H1 (cell line): ENCODE measurements at places on chromosomes 3 and 15.

GRCh38 chr15:80059786-80060355, 395 bp downstream of the ZFAND6 start:
- peak; percentile 27 for DNase-seq

DNA sequence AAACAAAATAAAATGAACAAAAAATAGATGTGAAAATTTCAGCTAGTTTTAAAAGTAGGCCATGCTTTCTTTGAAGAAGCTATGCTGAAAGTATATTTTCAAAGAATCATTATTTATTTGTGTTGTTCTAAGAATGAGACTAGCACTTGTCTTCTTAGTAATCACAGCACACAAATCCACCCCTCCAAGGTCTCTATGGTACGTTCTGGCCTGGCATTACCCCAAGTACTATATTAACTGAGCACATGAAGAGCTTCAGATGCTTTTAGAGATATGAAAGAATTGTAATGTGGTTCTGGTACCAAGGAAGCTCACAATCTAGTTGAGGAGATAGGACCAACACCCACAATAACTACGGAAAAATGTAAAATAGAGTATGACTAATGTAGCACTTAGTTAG, 416.5 kb downstream of the PLCL2 start:
- no peak for DNase-seq

DNA sequence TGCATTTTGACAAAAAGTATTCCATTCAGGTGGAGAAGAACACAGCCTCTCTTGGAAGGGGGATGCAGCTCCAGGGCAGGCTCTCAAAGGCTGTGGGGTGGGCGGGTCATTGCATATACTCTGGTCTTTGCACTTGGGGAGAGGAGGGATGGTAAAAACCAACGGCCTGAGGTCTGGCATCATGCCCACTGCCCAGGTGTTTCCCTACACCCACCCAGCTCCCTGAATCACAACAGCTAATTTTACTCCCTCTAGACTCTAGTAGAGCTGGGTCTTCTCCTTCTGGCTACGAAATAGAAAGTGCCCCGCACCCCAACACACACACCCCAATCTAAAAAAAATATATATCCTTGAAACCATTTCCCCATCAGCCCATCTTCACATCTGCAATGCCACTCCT, 1.0 kb downstream of the MYLK start:
- DNase-seq, result no peak

DNA sequence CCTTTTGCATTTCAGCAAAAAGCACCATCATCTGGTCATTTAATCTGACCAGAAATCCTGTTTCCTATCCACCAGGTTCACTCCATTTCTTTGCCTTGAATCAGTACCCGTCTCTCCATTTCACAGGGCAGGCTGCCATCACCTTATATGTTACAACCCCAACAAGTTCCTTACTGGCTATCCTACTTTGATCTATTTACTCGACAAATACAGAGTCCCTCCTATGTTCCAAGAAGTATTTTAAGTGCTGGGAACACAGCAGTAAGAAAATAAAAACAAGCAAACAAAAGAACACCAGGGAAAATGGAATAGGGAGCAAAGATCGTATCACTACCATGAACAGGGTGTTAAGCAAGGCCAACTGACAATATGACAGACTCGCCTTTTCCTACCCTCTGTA, 295.2 kb upstream of the WNT5A start:
- no peak for DNase-seq

- no peak for DNase-seq
These were observed 337.2 kb upstream of the DNAJC19 start for GRCh38 chr3:181326637-181327223.

DNA sequence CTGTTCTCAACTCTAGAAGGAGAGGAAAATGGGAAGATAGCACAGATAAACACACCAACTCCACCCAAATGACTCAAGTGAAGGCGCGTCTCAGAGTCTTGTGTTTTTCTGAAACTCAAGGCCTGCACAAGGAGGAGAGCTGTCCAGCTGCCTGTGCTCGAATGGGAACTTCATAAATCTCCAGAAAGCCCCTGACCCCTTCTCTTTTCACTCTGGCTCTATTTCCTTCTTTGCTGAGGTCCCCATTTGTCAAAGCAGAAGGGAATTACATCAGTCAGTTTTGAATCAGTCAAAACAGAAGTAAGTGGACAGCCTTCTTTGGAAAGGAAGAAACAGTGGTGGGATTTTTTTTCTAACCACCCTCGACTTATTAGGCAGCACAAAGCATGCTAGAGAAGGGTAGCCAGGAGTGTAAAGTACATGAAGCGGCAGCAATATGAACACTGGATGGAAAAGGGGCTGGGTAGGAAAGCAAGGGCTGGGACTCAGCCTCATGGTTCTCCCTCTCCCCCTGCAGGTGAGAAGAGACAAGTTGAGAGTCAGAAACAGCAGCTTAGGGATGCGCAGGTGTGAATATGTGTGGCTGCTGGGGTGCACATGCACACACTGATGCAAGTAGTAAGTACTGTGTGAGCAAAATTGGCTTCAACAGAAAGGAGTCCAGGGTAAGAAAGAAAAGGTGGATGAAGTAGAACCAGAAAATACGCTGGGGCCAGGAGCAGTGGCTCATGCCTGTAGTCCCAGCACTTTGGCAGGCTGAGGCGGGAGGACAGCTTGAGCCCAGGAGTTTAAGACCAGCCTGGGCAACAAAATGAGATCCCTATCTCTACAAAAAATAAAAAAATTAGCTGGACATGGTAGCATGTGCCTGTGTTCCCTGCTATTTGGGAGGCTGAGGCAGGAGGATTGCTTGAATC, 36.6 kb upstream of the MAGEF1 start:
- DNase-seq, result no peak

- DNase-seq, result no peak
These were observed 19.1 kb downstream of the SLC12A6 start for GRCh38 chr15:34318277-34319079.

DNA sequence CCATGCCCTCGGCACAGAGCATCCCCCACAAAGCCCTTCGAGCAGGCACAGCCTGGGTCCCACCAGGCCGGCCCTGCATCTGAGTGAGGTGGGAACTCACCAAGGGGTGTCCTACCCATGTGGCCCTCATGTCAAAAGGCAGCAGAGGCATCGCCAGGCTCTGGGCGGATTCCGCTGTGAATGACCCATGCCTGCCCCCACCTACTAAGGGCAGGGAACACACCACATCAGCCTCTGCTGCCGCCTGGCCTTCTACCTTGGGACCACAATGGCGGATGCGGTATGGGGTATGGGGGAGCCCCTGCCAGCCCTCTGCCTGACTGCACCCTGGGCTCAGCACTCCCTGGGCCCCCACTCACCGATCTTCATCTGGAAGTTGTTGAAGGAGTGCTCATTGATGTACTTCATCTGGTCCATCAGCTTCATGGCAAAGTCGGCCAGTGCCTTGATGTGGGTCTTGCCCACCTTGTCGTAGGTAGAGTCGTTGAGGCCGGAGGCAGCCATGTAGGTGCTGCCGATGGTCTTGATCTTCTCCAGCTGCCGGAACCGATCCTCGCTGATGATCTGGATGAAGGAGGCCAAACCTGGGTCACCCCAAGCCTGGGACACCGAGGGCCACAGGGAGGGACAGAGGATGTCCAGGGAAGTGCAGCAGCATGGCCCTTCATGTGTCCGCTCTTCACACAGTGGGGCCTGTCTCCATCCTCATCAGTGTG, 87.8 kb downstream of the SEC22A start:
- no peak for DNase-seq

- no peak for DNase-seq
These were observed 87.0 kb upstream of the ZNF280D start for GRCh38 chr15:56820333-56820732.

GRCh38 chr15:79896131-79896633, 632 bp downstream of the MTHFS start:
- no peak for DNase-seq

DNA sequence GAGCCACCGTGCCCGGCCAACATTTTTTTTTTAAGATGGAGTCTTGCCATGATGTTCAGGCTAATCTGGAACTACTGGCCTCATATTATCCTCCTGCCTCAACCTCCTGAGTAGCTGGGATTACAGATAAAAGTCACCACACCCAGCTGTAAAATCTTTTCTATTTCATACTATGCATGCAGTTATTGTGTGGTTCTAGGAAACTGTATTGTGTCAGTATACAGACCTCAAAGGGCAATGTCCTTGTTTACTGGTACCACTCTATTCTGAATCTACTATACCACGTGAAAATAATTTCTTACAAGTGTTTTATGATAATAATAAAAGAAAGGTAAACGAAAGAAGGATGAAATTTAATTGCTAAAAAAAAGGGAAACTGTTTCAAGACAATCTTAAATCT, 123.5 kb upstream of the PTX3 start:
- no peak for DNase-seq

- no peak for DNase-seq
These were observed 78.1 kb upstream of the RNF7 start for GRCh38 chr3:141659821-141660613.

- no peak for DNase-seq
These were observed 46.9 kb upstream of the GADL1 start for GRCh38 chr3:30941342-30941741.

DNA sequence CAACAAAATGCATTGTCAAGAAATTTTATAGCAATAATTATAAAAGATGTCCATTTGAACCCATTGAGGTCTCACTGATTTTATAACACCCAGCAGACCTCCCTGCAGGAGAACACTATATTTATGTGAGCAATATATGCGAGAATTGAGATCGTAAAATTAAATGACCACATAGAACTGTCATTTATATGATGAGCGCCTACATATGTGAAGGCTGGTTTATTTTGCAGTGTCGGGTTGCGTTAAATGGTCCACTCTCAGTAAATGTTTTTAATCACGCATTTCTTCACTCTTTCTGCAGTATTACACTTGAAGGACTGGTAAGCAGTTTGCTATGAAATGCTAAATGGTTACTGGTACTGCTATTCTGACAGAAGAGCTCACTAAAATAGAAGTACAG, 408.5 kb upstream of the AGTR1 start:
- no peak for DNase-seq

DNA sequence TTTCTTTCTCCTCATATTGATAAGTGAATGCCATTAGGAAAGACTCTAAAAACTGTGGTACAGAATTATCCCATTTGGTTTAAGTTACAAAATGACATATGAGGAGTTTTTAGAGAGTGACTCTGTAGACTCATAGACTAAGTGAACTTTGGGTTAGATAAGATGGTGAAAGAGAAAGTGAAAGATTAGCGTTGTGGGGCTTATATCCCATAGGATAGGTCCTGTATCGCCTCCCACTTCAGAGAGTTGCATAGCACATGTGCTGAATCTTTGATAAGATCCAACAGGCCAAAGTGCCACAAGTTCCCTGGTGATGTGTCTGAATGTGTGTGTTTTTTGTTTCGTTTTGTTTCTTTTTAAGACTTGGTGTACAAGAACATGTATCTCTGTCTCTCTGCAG, 666.9 kb downstream of the MECOM start:
- DNase-seq, result no peak

GRCh38 chr3:105094588-105094987, 272.1 kb upstream of the ALCAM start:
- DNase-seq, result no peak

DNA sequence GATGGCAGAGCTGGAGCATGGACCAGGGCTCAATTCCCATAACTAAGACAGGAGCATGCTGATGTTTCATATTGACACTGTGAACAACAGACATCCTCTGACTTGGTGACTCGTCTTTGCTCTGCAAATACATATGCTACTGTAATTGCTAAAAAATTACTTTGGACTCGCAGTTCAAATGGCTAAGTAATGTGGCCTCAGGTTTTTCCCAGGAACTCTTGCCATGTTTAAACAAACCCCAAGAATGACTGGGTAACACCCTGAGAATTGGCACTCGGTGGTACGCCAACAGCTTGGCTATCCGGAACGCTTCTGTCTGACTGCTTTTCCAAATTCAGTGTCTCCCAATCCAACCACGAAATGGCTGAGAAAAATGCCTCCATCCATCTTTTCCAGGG, 456.7 kb upstream of the THBS1 start:
- DNase-seq, result no peak

DNA sequence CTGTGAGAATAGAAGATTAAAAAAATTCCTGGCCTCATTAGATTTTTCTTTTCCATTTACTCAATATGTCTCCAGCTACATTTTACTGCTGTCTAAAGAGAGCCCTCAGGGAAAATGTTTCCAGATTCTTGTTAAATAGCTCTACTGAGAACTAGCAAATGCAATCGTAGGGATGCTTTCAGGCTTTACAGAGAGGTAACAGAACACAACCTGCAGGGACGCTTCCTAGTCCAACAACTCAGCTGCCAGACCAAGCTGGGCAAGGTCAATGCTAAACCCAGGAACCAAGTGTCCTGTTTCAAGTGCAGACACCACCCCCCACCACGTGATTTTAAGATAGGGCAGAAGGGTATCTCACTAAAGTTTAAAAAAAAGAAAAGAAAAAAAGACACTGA, 25.2 kb downstream of the ARHGEF3 start:
- no peak for DNase-seq

DNA sequence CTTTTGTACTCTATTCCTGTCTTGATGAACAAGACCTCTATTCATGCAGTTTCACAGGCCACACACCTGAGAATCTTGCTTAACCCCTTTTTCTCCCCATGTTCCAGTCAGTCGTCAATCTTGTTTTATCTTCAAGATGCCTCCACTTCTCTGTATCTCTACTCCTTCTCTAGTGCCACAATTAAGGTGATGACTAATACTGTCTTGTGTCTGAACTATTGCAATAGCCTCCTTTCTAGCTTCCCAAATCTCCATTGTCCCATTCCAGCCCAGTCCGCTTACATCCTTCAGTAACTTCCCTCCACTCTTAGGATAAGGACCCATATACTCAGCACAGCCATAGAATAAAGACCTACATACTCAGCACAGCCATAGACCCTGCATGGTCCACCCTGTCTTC, 24.7 kb downstream of the CHST14 start:
- DNase-seq, result no peak

- no peak for DNase-seq
These were observed 25.6 kb downstream of the SLC7A14 start for GRCh38 chr3:170560296-170560695.

GRCh38 chr3:43968465-43968864, 273.2 kb upstream of the TOPAZ1 start:
- DNase-seq, result peak; percentile 31

DNA sequence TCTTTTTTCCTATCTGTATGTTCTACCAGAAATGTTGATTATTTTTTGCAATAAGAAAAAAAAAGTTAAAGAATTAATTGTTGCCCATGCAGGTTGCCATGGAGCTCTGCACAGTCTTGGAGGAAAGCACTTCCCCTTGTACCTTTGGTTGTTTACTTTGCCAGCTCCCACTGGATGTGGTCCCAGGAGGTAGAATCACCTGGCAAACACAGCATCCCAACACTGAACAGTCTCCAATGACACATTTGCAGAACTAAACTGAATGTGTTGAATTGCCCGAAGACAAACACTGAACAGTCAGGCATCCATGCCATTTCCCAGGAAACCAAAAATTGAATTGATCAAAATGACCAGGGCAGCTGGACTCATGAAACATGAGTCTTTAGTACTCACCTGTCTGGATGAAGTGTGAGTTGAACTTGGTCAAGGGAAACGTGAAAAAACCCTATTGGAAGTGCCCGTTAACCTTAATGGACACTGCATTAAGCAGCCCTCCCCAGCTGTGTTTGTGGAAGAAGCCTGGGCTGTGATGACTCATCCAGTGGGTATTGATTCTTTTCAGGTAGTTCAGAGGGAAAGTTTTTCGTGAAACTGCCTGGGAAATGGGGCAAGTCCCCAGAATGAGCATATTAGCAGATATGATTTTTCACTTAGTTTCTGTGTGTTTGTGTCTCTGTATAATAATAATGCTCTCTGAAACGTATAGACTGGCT, 284.7 kb upstream of the STT3B start:
- DNase-seq, result no peak

GRCh38 chr15:70401709-70402108, 304.0 kb upstream of the TLE3 start:
- no peak for DNase-seq

GRCh38 chr3:101351829-101352228, 31.5 kb upstream of the IMPG2 start:
- DNase-seq, result no peak

GRCh38 chr3:117282566-117282965, 573.0 kb downstream of the TUSC7 start:
- DNase-seq, result no peak
